ENCODE measurements at places on chromosomes 2 and 18.

- DNase-seq: no peak
Observed at GRCh38 chr18:66695281-66695680, 91.4 kb upstream of the CDH19 start.

- peak; percentile 82 for DNase-seq
Observed at GRCh38 chr2:37231241-37232130, at the start of the genes CEBPZ and NDUFAF7. Gene CEBPZ, minus strand, starts transcription at chr2:37231596. Its CDS starts 29 bp downstream, at chr2:37231567. Gene NDUFAF7, plus strand, starts transcription at chr2:37231658. Its CDS starts 48 bp downstream, at chr2:37231706.

DNA sequence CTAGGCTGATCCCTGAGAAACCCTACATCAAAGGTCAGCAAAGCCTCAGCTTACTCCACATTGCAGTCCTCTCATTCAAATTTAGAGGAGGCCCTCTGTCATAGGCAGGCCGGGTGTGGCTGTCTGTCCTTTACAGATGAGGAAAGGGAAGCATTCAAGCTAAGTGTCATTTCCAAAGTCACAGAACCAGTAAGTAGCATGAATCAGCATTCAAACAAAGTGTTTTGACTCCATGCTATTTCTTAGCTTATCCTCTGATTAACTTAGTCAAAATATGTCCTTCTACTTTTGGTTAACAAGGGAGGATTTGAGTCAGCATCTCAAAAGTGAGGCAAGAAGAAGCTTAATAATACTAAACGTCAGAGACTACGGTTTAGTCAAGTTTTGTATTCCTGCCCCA is 409.0 kb upstream of the POU3F3 start:
- no peak for DNase-seq

DNA sequence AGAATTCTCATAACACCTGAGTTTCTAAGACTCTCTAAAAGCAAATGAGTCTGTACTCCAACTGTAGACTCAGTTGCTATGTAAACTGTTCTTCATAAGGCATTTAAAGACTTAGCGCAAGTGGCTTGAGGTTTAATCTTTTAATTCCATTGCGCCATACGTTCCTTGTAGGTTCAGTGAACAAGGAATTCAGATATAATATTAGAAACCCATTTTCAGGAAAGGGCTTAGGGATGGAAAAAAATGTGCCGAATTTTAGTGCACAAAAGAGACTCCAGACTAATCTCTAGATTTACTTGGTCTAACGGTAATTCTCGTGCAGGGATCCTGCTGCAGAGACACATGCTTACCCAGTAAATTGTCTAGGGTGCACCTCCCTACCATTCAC is 268.9 kb upstream of the TANK start:
- DNase-seq: no peak

- DNase-seq: no peak
Observed at GRCh38 chr18:59428018-59428417, 69.0 kb upstream of the LMAN1 start.

DNA sequence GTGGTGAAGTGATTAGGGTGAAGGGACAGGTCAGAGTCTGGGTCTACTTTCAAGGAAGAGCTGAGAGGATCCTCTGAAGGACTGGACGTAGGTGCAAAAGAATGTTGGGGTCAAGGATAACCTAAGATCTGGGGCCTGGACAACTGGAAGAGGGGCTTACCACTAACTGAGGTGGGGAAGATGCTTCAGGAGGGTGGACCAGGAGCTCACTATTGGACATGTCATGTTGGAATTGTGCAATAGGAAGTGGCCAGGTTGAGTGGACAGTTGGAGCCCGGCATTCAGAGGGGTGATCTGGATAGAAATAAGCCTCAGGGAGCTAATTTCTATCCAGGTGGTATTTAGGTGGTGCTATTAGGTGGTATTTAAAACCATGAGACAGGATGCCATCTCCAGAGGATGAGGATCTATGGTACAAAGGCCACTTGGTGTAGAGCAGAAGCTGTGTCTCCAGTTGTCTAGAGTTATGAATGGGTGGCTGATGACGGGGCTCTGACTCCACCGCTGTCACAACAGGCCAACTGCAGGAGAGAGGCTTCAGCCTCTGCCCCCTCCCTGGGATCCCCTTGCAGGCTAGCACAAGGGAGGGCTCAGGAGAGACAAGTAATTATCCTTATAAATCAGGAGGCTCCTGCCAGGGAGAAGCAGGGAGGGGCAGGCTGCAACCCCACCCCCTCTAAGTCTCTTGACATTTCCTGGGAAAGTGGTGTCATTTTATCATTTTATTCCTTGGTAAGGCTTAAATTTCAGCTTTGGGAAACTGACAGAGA is 158.0 kb downstream of the SMAD7 start:
- no peak for DNase-seq

DNA sequence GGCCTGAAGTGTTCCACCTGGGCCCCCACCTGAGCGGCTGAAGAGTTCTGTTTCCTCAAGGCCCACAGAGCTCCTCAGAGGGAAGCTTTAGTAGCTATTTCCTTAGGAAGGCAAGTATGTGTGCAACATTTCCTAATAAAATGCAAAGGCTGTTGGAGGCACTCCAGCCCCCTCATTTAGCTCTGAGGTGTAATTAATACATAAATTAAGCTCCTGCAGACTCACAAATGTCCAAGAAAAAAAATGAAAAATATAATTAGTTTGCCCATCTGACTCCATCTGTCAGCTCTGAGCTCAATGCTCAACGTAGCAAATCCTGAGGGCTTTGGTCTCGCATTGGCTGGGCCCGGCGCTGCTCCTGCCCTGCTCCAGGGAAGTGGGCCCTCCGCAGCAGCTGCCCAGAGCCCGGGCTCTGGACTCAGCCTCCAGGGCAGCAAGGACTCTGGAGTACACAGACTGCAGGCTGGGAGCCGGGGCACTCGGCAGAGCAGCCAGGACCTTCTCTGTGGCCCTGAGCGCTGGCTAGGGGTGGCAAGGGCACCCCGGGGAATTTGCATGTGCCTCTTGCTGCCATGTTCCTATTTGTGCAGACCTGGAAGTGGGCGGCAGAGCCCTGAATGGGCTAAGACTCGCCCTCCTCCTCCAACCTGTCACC is 23.4 kb upstream of the C1QL2 start:
- DNase-seq: no peak

GRCh38 chr2:9118383-9118960 is 88.1 kb upstream of the ASAP2 start:
- no peak for DNase-seq

- DNase-seq: no peak
Observed at GRCh38 chr2:200609028-200609614, 23.3 kb downstream of the AOX1 start.
